ENCODE measurements at places on chromosomes 16 and 17.

DNA sequence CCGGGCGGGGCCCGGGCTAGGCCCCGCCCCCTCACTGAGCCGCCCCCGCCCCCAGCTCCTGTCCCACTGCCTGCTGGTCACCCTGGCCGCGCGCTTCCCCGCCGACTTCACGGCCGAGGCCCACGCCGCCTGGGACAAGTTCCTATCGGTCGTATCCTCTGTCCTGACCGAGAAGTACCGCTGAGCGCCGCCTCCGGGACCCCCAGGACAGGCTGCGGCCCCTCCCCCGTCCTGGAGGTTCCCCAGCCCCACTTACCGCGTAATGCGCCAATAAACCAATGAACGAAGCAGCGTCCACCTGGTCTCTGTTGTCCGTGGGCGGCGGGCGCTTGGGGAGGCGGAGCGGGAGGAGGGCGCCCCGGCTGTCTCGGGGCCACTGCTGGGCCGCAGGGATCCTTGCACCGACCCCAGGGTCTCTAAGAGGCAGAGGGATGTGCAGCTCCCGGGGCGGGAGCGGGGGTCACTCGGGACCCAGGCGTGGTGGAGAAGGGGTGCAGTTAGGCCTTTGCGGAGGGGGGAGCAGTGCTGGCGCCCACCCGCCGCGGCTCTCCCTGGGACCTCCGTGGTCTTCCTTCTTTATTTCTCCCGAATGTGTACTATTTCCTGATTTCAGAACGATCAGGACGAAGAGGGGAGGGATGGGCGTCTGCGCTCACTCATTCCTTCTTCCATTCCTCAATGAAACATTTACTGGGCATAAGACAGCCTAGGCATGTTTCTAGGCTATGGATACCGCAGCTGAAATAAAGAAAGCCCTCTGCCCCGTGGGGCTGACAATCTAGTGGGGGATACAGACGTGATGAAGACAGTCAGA is 2.0 kb downstream of the HBZ start:
- DNase-seq, result no peak

DNA sequence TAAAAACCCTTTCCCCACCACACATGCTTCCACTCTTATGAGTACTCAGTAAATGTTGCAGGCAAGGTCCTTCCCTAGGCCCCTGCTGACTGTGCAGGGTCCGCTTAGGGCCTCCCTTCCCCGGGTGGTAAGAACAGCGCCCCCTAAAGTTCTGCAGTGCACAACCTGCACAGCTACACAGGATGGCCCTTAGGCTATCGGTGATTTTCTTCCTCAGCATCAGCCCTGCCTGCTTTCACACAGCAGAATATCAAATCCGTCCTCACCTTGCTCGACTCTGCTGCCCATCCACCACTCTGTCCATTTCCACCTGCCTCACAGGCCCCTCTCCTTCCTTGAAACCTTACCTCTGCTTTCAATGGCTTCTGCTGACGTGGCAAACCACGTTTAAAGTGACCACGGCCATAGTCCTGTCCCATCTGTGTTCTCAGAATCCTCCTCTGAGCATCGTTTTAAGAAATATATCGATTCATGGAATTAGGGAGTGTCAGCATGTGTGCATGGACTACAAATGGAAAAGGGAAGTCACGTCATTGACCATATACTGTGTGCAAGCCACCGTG is 51.4 kb upstream of the TMEM132E start:
- DNase-seq, result no peak

GRCh38 chr17:42111871-42112551 is 503 bp downstream of the DHX58 start:
- peak; percentile 47 for DNase-seq

DNA sequence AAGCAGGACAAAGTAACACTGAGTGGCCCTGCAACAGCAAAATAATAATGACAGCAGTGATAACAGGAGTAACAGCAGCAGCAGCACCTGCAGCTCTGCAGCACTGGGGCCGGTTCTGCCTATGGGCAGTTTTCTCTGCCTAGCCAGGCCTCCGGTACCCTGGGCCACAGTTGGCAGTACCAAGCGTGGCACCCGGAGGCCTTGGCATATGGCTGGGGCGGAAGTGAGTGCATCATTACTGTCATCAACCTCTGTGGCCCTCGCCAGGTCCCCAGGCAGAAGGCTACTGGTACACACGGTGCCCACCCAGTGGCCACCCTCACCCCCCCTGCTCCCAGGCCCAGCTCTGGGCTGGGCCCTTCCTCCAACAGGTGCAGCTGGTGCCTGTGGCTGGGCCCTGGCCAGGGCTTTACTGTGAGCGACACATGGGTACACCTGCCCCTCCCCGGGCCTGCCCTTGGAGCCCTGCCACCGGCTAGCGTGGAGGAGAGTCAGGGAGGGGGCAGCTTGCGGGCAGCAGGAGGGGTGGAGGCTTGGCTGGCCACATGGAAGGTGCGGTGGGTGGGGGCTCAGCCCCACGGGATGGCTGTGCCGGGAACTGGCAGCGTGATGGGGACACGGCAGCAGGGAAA is 3.0 kb downstream of the KCNJ12 start:
- no peak for DNase-seq

DNA sequence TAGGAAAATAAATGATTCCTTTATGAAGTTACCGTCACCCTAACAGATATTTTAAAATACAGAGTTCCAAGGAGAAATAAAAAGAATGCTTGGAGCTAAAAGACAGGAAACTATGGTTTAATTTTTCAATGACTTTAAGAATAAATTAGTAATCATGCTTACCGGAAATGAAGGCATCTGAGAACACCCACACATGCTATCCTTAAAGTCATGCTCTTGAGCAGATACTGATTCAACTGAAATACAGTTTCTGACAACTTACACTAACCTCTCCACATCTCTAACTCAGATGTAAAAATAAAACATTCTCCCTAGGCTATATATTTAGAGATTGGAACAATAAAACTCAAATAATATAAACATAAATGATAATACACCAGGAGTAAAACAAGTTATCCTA is 7.8 kb downstream of the PSMD12 start:
- DNase-seq, result no peak

DNA sequence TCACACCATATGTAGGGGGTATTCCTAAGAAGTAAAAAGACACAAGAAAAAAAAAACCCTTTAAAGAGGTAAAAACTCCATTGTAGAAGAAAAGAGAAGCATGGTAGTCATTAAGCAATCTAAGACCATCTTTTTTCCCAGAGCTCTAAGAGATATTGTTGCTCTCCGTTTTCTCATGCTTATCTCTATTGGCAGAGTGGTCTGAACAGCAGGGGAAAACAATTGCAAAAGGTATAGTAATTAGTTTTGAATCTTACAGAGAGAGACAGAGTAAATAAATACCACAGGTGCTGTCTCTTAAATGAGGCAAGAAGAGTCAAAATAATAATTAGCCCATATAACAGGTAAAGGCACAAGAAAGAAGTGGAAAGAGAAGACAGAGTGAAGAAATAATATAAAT is 821.4 kb upstream of the CA10 start:
- DNase-seq, result no peak

- no peak for DNase-seq
Observed at GRCh38 chr17:9895923-9896322, 9.1 kb downstream of the RCVRN start.

- DNase-seq, result no peak
Observed at GRCh38 chr16:88539652-88540345, 30.4 kb upstream of the ZC3H18 start.

DNA sequence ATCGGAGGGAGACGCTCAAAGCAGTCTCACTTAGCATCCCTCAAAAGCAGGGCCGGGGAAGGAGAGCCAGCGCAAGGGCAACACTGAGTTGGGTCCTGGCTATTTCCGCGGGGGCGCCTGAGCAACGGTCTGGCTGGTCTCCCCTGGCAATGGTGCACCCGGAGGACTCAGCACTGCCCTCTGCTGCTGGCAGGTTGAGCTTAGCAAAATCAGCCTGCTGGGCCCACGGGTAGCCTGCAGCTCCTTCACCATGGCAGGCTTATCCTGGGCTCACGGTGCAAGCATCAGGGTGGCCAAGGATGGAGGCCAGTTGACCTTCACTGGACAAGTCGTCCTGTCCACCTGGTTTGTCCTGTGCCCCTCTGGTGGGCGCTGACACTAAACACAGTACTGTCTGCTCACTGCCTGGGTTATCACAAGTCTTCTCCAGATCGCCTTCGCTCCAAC is 14.4 kb upstream of the ALDH3A1 start:
- DNase-seq, result peak; percentile 71

GRCh38 chr16:50229149-50229726 is 37.1 kb upstream of the ADCY7 start:
- no peak for DNase-seq

DNA sequence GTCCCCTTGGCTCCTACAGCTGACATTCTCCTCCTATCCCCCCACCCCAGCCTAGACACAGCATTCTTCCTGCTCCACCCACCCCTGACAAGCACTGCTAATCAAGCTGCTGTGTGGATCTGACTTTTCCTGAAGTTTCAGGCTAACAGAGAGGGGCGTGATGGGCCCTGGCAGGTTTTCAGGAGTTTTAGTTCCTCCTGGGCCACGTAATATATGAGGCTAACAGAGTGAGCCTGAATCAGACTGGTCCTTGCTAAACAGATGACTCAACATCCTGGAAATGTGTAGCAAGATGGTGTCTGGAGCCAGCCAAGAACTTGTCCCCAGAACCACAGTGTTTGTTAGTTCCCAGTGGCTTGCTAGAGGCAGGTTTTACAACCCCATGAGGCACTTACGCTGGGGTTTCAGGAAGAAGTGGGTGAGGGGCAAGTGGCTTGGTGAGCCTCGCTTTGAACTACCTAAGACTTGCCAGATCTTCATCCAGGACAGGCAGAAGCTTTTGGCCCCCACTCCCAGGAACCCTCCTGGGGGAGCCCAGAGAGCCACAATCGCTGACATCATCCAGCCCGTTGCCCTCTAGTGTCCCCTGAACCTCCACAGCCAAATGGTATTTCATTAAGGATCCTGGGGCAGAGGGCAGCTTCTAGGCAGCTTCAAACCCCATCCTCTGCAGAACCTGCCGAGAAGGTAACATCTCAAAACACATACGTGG is 15.9 kb downstream of the TMEM92 start:
- DNase-seq, result no peak

GRCh38 chr16:58732545-58733247 is 1.4 kb downstream of the GOT2 start:
- DNase-seq, result no peak

- DNase-seq, result no peak
Observed at GRCh38 chr17:28864991-28865849, 10.4 kb downstream of the ERAL1 start.

- no peak for DNase-seq
Observed at GRCh38 chr17:74921769-74922168, 1.3 kb downstream of the USH1G start.

DNA sequence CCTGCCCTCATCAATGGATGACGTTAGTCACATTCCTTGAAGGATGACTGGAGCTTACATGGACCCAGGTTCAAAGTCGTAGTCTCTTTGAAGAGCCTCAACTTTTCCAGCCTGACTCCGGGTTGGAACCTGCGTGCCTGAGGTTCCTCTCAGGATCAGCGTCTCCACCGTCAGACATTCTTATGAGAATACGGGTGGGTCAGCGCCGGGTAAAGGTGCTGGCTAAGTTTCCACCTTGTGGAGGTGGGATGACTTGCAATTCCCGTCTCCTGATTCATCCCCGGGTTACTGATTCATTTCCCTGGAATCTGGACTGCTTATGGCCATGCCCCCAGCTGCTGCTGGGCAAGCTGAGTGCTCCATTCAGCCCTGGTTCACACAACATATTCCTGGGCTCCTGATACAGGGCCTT is 38.9 kb upstream of the CMIP start:
- DNase-seq, result no peak

DNA sequence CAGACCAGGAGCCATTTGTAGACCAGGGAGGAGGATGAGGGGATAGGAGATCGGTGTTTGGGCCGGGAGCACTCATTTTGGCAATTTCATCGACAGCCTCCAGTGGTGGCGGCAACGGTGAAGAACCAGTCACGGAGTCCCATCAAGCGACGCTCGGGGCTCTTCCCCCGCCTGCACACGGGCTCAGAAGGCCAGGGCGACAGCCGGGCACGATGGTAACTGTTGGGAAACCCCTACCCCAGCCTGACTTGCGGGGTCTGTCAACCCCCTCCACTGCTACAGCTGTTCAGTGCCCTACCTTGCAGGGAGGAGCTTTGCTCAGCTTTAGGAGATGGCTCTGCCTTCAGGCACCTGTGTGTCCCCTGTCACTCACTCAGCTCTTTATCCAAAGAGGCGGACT is 43.0 kb downstream of the OR1D5 start:
- no peak for DNase-seq

- no peak for DNase-seq
Observed at GRCh38 chr16:88415381-88415705, 32.6 kb downstream of the ZNF469 start.

- no peak for DNase-seq
Observed at GRCh38 chr17:3622977-3623594, 13.0 kb downstream of the SHPK start.

- DNase-seq, result no peak
Observed at GRCh38 chr17:45341533-45342158, 24.8 kb upstream of the MAP3K14 start.

- no peak for DNase-seq
Observed at GRCh38 chr17:42031584-42031983, 11.7 kb downstream of the NKIRAS2 start.

GRCh38 chr17:73343168-73343634 is 31.4 kb upstream of the CDC42EP4 start:
- DNase-seq, result no peak

DNA sequence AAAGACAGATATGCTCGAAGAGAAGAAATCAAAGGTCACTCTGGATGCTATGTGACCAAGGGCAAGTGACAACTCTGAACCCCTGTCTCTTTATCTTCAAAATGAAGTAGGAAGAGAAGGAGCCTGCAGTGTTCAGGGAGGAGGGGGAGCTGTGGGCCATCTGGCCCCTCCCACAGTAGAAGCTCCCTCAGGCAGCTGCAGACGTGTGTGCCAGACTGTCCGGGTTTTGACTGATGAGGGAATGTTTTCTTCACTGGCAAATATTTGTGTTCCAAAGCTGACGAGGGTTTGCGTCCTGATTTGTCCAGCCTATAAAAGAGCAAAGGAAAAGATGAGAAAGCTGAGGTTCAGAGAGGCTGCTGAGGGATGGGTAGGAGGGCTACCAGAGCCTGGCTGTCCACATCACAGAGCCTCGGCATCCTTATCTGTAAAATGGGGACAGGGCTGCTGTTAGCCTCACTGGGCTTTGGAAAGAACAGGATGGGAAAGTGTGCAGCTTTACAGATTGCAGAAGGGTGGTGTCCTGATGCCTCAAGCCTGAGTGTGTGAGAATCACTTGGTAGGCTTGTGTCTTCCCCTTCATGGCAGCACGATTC is 1.8 kb upstream of the GINS2 start:
- no peak for DNase-seq

GRCh38 chr16:88536971-88537751 is 33.0 kb upstream of the ZC3H18 start:
- no peak for DNase-seq

DNA sequence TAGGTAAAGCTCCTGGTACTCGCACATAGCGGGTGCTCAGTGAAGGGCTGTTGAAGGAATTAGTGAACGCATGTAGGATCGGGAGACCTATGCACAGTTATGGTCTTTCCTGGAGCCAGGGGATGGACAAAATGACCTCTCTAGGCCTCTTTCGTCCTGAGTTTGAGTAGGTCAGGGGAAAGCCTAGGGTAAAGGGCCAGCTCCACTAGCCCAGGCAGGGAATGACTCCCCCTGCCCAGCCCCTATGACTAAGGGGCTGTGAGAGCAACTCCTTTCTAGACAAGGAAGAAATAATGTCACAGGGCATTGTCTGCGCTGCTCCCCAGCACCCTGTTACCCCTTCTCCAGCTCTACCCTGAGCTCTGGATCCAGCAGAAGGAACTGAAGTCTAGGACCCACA is 24.6 kb upstream of the FMNL1 start:
- DNase-seq, result no peak

- DNase-seq, result no peak
Observed at GRCh38 chr17:8155996-8156245, 3.7 kb upstream of the PER1 start.

All from stimulated activated CD4-positive, alpha-beta T cell treated with anti-CD3 and anti-CD28 coated beads, Interleukin-2, amount 100 ng/mL, for 24 hours (primary cell).